ENCODE measurements at places on chromosomes 6 and 20. TPM values are rescaled to one million over a fixed set of nuclear protein-coding genes. Genes with fewer than 3 reads are reported as not detected.

MYCT1 gene
- total RNA-seq, result not detected

RPS6KA2 gene
- total RNA-seq, result 0.26 TPM

KCNQ5 gene
- 1.5 TPM for total RNA-seq

PSMB8 gene
- total RNA-seq, result 20.1 TPM

PAK1IP1 gene
- total RNA-seq, result 18.5 TPM

GMPR gene
- 6.0 TPM for total RNA-seq

ATP6V1G2 gene
- total RNA-seq, result 0.98 TPM

HRH3 gene
- not detected for total RNA-seq

SSTR4 gene
- 0.28 TPM for total RNA-seq

TFAP2B gene
- not detected for total RNA-seq

CFAP206 gene
- 0.99 TPM for total RNA-seq

ADGRG6 gene
- 44.3 TPM for total RNA-seq

MATN4 gene
- total RNA-seq, result 0.09 TPM

CST2 gene
- total RNA-seq, result 0.27 TPM

PFDN6 gene
- 109 TPM for total RNA-seq

SOBP gene
- 0.90 TPM for total RNA-seq

MYL9 gene
- 17.5 TPM for total RNA-seq

GHRH gene
- not detected for total RNA-seq

CEP57L1 gene
- total RNA-seq, result 5.5 TPM

RAET1L gene
- 0.35 TPM for total RNA-seq

REM1 gene
- 0.68 TPM for total RNA-seq

MANEA gene
- total RNA-seq, result 3.5 TPM

CFAP61 gene
- 0.16 TPM for total RNA-seq

ORC3 gene
- total RNA-seq, result 16.2 TPM

TREM2 gene
- total RNA-seq, result not detected

RBM12 gene
- 76.9 TPM for total RNA-seq

TRIM31 gene
- 1.3 TPM for total RNA-seq

C6orf132 gene
- 2.5 TPM for total RNA-seq

DCDC2 gene
- total RNA-seq, result 2.7 TPM

LY6G6F gene
- not detected for total RNA-seq

EDN1 gene
- 37.9 TPM for total RNA-seq
